NCI-H524 (cell line): ENCODE measurements at places on chromosomes 5 and 9.
A peak's percentile ranks its signal among the peaks of the same experiment; 100 is the strongest.

GRCh38 chr5:25579111-25579510, 934.3 kb upstream of the CDH10 start:
- DNase-seq: no peak

DNA sequence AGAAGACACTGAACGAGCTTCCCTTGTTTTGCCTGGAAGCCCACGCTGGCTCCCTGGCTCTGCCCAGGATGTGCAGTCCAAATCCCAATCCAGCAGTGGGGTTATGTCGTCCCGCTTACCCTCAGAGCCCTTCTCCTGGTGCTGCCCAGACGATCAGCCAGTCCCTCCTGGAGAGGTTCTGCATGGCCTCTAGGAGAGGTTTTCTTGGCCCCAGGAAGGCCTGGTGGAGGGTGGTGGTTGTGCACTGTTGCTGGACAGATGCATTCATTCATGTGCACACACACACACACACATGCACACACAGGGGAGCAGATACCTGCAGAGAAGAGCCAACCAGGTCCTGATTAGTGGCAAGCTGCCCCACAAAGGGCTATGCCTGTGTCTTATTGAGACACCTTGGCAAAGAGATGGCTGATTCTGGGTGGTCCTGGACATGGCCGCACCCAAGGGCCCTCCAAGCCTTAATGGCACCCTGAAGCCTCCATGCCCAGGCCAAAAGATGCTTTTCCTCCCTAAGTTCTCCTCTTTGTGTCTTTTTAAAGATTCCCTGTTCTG, 10.5 kb upstream of the OLFM1 start:
- no peak for DNase-seq

DNA sequence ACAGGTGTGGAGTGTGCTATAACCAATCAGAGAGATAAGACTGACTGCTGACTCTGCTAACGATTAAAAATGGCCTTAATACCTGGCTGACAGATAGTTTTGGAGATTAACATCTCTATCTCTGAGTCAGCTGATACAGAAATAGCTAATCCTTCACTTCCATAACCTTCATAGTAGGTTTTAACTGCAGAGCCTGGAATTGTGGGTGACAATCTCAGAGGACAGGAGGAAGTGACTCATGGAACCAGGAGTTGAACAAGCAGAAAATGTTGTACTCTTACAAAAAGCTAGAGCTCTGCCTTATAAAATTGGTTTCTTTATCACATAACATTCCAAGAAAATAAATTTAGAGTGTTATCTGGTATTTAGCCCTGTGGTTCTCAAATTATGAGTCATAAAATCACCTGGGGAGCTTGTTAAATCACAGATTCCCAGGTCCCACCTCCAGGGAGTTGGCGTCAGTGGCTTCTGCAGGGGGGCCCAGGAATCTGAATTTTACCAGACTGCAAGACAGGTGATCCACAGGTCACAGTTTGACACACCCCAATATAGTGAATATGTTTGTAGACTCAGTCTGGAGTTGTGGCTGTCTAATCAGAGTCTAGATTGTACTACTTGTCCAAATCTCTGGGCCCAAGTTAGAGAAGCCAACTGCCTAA, 44.4 kb upstream of the AFAP1L1 start:
- no peak for DNase-seq

GRCh38 chr5:10695055-10695649, 65.9 kb downstream of the DAP start:
- DNase-seq: peak; percentile 80

DNA sequence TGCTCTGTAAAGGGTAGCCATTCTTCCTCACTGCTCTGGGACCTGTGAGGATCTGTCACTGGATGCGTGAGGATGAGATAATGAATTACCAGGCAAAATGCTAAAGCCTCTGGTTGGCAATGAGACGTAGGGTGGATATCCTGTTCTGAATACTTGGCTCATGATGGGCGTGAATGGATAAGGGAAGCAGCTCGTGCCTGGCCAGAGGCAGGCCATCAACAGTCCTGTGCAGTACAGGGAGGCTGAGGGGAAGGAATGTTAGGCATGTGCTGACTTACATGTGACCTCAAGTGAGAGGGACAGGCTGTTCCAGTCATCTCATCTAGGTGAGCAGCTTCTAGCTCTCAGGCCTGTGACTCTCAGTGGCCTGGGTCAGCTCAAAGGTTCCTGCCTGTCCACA, 172.8 kb downstream of the CARTPT start:
- no peak for DNase-seq

DNA sequence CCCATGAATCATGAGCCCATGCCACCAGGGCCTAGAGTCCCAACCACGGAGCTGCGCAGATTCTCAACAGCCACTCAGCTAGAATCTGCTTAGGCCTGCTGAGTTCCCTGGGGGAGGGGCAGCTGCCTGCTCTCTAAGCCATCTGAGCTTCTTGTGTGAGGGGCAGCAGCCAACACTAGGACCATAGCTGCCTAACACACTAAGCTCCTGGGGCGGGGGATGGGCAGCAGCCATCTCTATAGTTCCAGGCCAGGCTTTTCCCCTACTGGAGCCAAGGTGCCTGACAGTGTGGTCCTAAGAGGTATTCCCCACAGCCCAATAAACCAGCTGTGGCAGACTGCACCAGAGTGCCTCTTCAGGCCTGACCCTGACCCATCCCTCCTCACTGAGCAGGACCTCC, 255.9 kb upstream of the ACO1 start:
- DNase-seq: no peak

DNA sequence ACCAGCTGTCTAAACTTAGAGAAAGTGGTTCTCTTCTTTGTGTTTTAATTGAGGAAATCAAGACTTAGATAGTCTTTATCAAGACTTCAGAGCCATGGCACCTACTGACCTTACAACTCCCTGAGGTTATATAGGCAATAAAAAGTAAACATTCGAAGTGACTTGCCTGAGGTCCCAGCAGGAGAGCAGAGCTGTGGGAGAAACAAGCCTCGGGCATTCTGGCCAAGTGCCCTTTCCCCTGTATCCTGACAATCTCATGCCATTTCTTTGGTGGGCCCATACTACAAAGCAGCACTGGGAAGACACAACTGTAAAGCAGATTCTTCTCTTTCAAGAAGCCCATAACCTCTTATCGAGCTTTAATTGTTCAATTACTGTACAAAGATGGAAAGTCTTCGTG, 23.1 kb downstream of the FREM1 start:
- DNase-seq: no peak

GRCh38 chr5:78591972-78592700, 56.4 kb downstream of the LHFPL2 start:
- no peak for DNase-seq

- DNase-seq: no peak
Observed at GRCh38 chr5:76999451-76999850, 30.8 kb upstream of the AGGF1 start.

DNA sequence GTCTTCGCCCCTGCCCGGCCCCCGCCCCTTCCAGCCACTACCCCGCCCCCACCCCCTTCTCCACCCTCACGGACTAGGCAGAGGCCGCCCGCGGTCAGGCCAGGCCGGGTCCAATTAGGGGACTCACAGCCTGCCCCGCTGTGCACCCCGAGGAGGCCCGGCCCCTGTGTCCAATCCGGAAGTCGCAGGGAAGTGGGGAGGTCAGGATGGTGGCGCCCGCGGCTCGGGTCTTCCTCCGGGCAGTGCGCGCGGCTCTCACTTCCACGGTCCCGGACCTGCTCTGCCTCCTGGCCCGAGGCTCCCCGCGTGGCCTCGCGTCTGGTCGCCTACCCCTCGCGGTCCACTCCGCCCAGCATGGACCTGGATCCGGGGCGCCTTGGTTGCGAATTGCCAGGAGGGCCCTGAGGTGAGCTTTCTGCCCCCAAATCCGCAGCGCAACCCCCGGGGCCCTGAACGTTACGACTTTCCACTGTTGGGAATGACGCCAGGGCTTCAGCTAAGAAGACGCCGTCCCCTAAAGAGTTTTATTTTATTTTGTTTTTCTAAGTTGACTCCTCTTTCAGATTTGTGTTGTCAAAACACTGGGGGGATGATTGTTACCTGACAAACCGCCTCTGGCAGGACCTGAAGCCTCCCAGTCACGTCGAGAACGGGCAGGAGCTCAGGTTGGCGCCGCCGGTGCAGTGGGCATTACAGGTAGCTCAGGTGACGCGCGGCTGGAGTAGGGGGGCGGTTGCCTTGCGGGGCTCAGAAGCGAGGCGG, 763 bp upstream of the IRX2 start:
- no peak for DNase-seq

DNA sequence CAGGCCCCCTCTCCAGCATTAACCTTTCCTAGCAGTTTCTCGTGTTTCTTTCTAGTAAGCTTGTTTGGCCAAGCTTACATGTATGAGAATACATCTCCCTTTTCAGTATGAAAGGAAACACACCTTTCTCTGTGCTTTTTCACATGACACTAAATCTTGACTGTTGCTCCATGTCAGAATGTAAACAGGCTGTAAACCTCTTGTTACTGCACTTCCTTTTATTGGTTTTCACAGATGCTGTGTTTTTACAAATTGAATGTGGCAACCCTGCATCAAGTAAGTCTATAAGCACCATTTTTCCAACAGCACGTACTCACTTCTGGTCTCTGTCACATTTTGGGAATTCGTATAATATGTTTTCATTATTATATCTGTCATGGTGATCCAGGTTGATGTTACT, 2.2 kb upstream of the CANX start:
- no peak for DNase-seq

DNA sequence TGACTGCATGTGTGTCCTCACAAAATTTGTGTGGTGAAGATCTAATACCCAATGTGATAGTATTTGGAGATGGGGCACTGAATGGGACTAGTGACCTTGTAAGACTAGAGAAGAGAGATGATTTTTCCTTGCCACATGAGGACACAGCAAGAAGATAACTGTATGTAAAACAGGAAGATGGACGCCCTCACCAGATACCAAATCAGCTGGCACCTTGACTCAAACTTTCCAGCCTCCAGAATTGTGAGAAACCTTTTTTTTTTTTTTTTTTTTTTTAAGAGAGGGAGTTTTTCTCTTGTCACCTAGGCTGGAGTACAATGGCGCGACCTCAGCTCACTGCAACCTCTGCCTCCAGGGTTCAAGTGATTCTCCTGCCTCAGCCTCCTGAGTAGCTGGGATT, 40.3 kb downstream of the UBTD2 start:
- DNase-seq: no peak

DNA sequence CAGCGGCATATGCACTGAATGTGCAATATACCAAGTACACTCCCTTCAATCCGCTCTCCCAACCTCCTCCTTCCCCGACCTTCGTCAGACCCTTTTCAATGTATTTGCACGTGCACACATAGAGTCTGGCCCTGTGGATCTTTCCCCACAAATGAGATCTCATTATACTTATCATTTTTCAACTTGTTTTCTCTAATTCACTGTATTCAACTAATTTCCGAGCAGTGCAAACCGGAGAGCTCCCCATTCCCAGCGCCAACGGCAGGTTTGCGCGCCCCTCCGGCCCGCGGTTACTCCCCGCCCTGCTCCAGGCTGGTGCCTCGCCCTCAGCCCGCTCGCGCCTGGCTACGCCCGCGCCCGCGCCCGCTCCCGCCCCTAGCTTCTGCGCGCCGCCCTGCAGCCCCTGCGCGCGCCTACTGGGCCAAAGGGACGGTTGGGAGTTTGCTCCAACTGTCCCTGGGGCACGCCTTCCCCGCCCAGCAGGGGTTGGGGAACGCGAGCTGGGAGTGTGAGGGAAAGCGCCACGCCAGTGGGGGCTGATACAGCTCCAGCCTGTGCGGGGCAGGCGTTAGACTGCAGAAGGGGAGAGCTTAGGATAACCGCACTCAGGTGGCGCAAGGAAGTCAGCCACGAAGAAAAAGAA, 3.3 kb upstream of the CDC20B start:
- peak; percentile 81 for DNase-seq

GRCh38 chr9:38359689-38360385, 32.7 kb upstream of the ALDH1B1 start:
- DNase-seq: no peak

DNA sequence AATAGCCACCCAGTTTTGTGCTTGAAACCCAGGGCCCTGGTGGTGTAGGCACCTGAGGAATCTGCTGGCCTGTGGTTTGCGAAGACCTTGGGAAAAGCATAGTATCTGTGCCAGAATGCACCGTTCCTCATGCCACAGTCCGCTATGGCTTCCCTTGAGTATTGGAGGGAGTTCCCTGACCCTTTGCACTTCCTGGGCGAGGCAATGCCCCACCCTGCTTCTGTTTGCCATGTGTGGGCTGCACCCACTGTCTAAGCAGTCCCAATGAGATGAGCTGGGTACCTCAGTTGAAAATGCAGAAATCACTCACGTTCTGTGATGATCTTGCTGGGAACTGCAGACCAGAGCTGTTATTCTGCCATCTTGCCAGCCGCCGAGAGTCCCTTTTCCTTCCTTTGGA, 483.5 kb downstream of the AGTPBP1 start:
- no peak for DNase-seq

GRCh38 chr9:20495098-20495497, 127.2 kb downstream of the MLLT3 start:
- no peak for DNase-seq

DNA sequence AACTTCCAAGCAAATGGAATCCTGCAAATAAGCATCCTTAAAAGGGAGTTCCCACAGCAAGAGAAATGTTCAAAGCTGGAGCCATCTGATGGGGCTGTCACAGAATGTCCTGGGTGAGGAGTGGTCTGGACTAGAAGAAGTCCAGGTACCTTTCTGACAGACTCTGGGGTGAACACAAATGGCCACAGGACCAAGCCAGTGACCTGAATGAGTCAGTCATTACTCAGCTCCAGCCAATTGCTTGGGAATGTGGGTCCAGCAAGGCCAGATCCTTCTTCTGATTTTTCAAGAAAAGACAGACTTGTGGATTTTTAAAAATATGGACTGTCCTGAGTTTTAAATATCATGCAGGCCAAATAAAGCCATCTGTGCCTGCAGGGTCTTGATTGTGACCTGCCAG, 30.1 kb downstream of the GALNT10 start:
- DNase-seq: no peak

DNA sequence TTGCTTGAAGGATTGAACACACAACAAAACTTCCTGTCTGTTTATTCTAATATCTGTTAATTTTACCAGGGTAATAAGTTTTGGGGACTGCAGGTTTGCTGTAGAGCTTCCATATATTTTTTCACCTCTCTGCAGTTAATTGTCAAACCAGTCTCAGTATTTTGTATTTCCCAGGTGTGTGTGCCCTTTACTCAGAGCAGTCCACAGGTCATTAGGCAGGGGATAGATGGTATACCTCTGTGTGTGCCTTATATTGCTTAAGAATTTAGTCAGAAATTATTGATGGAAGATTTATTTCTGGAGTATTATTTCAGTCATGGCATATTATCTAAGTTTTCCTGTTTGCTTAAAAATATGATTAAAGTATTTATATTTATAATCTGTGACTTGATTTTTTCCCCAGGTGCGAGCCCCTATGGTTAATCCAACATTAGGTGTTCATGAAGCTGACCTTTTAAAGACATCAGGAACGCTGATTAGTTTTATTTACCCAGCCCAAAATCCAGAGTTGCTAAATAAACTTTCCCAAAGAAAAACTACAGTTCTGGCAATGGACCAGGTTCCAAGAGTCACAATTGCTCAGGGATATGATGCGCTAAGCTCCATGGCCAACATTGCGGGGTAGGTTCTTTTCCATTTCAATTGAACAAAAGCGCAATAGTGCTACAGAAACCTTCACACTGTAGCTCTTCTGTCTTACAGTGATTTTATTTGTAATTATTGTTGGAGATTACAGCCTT, 12.6 kb downstream of the NNT start:
- no peak for DNase-seq
